Retina (tissue), 1 donor: ENCODE measurements at places on chromosomes 7 and 10.

GRCh38 chr10:1638889-1639419, 98.4 kb downstream of the ADARB2 start:
- no peak for DNase-seq

GRCh38 chr10:71980181-71981014, 16.2 kb downstream of the CHST3 start:
- DNase-seq: no peak

- DNase-seq: peak; percentile 6
Measured at GRCh38 chr7:65980478-65981250, 1.3 kb downstream of the GUSB start.

GRCh38 chr10:8969853-8970252, 915.4 kb downstream of the GATA3 start:
- no peak for DNase-seq

GRCh38 chr7:47609803-47610452, 28.0 kb upstream of the TNS3 start:
- DNase-seq: no peak

DNA sequence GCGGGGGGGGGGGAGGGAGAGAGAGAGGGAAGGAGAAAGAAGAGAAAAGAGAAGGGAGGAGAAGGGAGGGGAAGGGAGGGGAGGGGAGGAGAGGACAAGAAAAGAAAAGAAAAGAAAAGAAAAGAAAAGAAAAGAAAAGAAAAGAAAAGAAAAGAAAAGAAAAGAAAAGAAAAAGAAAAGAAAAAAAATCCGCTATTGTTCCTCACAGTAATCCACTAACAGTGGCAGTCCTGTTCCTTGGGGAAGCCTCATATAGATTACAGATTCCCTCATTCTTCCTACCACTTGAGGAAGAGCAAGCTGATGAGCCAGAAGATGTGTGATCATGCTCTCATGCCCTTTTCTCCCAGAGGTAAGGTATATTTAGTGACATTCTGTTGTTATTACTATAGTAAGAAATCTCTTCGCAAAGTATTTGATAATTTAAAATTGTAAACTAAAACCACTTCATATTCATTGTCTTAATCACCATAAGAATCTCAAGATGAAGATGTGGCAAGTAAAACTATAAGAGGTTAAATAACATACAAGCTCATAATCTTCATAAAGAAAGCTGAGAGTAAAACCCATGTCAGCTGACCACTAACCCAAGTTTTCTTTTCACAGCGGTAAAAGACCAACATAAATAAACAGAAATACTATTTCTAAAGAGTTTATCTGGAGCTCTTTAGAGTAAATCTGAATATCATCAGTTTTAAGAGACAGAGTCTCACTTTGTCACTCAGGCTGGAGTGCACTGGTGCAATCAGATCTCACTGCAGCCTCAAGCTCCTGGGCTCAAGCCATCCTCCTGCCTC, 128.1 kb downstream of the JMJD1C start:
- DNase-seq: no peak

DNA sequence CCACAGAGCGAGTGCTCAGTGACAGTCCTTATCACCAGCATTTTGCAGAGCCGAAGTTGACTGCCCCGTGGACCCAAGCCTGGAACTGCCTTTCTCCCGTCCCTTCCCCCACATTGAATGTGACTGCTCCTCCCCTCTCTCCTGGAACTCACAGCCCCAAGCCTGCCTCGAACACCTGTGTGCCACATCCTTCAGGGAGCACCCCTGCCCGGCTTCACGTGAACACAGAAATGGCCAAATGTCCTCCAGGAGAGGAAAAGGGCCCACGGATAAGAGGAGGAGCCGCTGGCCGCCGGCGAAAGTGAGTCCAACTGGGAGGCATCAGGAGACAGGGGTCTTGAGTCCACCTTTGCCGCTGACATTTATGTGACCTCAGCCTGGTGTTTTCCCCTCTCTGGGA, 16.2 kb downstream of the STX1A start:
- no peak for DNase-seq

DNA sequence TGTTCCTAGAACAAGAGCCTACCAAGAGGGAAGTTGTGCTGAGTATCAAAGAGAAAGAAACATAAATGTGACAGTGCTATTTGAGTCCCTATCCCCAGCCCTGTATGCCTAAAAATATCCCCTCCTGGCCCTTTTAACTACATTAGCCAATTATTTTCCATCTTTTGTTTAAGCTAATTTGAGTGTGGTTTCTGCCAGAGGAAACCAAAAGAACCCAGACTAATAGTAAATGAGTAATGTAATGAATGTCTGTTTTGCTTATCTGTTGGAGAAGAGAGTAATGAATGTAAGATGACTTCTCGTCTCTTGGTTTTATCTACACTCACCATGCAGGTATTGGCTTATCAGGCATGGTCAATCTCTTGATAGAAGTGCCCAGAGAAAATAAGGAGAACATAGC, 134.4 kb upstream of the CDK1 start:
- no peak for DNase-seq

GRCh38 chr10:114174695-114175188, 739 bp upstream of the CCDC186 start:
- no peak for DNase-seq

DNA sequence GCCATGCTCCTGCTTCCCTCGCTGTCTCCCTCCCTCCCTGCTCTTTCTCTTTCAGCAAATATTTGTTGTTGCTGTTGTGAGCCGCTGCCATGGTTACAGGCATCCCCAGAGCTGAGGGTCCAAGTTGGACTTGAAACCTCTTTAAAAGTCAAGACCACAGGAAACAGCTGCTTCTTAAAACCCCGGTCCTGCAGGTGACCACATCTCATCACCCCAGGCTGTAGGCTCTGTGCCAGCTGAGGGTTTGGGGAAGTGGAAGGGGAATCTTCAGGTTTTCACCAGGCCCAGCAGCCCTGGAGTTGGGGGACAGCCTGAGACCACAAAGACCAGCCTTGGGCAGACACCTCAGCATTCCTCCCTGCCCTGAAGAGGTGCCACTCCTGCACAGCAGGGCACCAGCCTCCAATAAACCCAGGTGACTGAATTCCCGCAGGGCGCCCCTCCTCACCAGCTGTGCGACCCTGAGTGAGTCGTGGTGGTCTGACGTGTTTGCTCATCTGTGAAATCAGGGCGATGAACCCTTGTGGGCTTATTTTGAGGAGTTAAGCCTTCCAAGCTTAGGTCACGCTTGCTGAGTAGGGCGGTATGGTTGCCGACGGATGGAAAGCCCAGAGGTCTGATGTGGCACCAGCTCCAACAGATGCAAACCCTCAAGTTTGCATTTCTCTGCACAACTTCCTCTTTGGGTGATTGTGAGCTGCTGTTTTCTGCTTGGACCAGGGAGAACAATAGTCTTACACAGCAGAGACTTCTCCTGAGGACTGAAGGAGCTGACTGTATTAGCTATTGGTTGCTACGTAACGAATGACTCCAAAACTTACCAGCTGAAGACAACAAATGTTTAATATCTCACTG, 24.8 kb downstream of the NPTX2 start:
- DNase-seq: peak; percentile 60

DNA sequence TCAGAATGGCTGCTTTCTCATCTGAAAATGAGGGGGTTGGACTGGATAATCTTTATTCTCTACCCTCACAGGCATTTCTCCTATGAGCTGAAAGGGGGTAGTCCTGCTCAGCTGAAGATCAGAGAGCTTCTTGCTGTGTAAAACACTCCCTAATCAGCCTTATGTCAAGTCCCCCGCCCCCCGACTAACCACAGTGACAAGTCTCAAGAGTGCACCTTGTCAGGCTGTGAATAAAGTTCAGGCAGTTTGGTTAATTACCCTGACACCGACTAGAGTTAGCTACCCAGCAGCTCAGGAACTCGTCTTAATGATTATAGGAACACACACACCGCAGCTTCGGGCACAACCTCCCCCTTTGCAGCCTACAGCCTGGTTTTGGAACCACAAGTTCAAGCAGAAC, 513.7 kb downstream of the RPS24 start:
- no peak for DNase-seq

GRCh38 chr10:2897619-2898508, 169.5 kb upstream of the PFKP start:
- no peak for DNase-seq

DNA sequence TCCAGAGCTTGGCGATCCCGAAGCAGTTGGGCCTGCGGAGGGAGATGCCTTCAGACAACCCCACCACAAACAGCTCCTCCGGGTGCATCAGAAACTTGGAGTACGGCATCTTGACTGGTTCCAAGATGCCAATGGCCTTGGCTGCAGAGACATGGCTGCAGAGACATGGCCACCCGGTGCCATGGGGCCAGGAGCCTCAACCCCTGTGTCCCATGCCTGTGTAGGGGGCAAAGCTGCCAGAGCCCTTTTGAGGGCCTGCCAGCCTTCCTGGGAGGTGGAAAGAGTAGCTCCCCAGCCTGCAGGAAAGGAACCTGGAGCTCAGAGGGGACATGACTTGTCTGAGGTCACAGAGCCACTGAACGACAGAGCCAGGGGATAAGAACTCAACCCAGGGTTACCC, 83.5 kb downstream of the RABGEF1 start:
- DNase-seq: no peak

DNA sequence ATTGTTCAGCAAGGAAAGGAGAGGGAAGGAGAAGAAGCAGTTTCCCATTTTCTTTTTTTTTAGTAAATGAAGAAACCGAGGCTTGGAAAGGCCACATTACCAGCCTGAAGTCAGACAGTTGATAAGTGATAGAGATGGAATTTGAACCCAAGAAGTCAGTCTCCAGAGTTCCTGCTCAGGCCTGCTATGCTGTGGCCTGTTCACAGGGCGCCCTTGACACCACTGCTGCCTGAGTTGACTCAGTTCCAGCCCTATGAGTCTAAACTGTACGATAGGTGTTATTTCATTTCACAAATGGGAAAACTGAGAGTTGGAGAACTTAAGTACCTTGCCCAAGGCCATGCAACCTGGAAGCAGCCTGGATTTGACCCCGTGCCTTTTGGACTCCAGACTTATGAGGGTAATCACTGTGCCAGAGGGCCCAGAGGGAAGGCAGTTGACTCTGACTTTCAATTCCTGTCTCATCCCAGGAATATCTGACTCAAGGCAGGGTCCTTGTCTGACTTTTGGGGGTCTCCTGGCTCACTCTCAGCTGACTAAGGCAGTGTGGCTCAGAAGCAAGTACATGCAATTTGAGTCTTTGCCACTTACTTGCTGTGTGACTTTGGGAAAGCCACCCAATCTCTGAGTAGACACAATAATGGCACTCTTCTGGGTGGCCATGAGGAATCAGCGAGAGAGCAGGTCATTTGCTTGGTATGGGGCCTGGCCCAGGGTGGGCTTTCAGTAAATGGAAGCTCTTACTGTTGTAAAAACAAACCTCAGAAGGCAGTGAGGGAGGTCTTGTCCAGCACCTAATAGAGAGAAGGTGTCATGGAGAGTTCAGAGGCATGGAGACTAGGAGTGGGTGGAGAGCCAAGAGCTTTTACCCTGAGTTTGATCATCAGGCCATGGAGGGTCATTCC, 17.9 kb upstream of the RBM20 start:
- no peak for DNase-seq

- DNase-seq: no peak
Measured at GRCh38 chr7:128129224-128129864, 98.1 kb upstream of the LRRC4 start.

GRCh38 chr10:126225672-126226008, 162.6 kb downstream of the ADAM12 start:
- no peak for DNase-seq

DNA sequence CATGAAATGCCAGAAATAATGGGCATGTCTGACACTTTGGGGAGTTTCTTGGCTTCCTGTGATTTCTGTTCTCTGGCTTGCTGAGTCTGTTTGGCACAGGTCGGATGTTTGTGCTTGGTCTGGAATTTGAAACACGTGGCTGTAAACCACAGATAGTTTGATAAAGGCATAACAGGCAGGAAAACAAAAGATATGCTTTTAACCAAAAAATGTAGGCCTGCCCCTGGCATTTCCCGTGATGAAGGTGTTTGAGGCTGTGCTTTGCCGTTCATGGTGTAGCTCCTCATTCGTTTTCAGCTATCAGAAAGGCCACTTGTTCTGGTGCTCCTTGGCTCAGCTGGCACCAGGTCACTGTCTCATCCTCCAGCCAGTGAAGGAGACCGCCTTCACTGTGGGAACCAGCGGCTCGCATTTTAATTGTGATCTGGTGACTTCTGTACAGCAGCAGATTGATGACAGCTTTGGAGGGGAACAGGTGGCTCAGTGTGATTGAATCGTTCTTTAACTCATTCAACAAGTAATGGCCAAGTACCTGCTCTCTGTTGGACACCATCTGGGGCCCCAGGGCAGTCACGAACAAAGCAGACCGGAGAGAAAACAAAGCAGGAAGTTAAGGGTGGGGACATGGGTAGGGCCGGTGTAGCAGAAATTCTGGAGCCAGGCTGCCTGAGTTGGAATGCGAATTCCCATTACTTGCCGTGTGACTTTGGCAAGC, 111.5 kb downstream of the CCNY start:
- peak; percentile 35 for DNase-seq

GRCh38 chr7:26370011-26370410, 78.3 kb downstream of the SNX10 start:
- no peak for DNase-seq

- DNase-seq: no peak
Measured at GRCh38 chr10:74903491-74903890, 77.1 kb downstream of the KAT6B start.

- peak; percentile 29 for DNase-seq
Measured at GRCh38 chr7:25830215-25830614, 321.8 kb upstream of the NFE2L3 start.

DNA sequence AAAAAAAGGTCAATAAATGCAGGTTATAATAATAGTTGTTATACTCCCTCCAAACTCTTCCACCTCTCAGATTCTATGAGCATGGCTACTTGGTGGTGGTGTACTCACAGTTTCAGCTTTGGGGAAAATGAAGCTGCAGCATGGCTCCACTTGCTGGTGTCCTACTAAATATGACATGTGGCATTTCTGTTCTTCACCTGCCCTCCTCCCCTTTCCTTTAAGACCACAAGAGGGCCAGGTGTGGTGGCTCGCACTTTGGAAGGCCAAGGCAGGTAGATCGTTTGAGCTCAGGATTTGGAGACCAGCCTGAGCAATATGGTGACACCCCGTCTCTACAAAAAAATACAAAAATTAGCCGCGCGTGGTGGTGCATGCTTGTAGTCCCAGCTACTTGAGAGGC, 101.1 kb downstream of the SLC37A3 start:
- DNase-seq: no peak

DNA sequence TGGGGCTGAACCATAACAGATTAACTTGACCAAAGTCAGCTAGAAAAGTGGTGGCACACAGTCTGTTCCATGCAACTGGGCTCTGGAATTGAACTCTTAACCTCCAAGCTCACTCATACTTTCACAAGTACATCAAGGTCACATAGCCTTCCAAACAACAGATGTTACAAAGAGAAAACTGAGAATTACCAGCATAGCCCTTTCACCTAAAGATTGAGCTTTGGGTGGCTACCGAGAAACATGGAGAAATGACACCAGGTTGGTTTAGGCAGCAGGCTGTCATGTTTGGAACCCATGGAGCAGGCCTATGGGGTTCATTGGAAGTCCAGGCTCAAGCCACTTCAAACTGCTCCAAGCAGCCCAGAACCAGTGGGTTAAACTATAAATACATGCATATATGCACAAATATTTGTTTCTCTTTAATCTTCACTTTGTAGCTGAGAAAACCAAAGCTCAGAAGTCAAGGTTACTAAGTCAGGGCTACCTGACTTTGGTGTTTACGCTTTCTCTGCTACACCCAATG, 59.1 kb downstream of the MALSU1 start:
- DNase-seq: no peak

GRCh38 chr10:1420661-1421362, 316.5 kb downstream of the ADARB2 start:
- DNase-seq: peak; percentile 93
